HCEC 1CT (cell line): ENCODE measurements at places on chromosomes 2 and 18.

DNA sequence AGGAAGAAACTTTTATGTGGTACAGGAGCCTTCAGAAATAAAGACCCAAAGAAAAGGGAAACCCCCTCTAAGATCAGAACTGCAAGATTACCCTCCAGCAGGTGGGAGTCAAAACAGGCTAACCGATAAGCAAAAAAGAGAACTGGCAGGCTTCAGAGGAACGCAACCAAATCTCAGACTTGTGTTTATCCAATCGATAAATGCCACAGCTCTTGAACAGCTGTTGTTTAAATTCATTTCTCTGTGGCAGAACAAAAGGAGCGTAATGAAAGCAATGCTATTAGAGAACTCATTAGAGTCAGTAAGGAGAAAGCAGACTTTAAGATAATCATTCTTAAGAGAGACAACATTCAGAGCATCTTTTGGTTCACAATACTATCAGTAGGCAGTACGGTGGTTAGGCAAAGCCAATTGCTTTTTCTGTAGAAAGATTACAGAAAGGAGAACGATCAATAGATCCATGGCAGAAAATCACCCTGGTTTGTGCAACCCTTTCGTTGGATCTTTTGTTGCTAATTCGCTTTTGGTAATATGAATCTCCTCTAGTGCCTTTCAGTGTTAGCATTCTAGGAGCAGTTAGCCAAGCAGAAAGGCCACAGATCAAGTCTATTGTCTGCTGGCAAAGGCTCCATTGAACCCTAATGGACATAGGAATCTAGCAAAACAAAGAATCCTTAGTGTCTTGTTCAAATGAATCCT is 476.4 kb upstream of the CHST9 start:
- DNase-seq = no peak

DNA sequence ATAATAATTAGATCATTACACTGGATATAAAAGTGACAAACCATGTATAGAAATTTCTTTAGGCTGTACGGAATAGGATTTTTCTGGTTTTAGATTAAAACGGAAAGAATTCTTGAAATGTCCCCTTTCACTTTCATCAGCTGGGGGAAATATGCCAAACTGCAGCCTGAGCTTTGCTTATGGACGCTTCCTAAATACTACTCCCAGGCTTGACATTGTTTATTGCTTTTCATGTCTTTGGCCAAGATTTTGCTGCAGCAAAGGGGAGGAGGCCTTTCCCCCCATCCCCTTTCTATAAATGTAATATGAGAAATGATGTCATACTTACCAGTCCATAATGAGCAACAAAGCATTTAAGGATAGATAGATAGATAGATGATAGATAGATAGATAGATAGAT is 158.4 kb downstream of the MAP2 start:
- DNase-seq = no peak

GRCh38 chr2:191126386-191127085 is 24.3 kb downstream of the STAT4 start:
- DNase-seq = no peak

DNA sequence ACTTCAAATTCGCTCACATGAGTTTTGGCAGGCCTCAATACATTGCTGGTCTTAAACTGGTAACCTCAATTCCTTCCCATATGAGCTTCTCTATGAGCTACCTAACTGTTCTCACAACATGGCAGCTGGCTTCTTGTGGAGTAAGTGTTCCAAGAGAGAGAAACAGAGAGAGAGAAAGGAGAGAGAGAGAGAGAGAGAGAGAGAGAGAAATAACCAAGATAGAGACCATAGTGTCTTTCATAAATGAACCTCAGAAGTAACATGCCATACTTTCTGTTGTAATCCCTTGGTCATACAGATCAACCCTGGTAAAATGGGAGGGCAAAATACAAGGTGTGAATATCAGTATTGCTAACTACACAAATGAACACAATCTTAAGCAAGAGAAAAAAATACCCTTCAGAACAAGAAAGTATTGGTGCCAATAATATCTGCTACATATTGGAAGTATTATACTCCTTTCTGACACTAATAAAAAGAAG is 33.2 kb upstream of the UBE2E3 start:
- DNase-seq = no peak

- peak; percentile 64 for DNase-seq
These were observed 148.5 kb downstream of the MGAT5 start for GRCh38 chr2:134402410-134402809.

GRCh38 chr2:12341920-12342319 is 374.8 kb upstream of the TRIB2 start:
- DNase-seq = peak; percentile 17

- DNase-seq = peak; percentile 20
These were observed 66.1 kb upstream of the NXPH2 start for GRCh38 chr2:138846216-138846821.

- no peak for DNase-seq
These were observed 542.3 kb upstream of the VWC2L start for GRCh38 chr2:213868526-213868925.

- no peak for DNase-seq
These were observed 201.7 kb upstream of the RBBP8 start for GRCh38 chr18:22731398-22731797.

GRCh38 chr2:9807555-9808305 is 35.5 kb upstream of the TAF1B start:
- DNase-seq = no peak

DNA sequence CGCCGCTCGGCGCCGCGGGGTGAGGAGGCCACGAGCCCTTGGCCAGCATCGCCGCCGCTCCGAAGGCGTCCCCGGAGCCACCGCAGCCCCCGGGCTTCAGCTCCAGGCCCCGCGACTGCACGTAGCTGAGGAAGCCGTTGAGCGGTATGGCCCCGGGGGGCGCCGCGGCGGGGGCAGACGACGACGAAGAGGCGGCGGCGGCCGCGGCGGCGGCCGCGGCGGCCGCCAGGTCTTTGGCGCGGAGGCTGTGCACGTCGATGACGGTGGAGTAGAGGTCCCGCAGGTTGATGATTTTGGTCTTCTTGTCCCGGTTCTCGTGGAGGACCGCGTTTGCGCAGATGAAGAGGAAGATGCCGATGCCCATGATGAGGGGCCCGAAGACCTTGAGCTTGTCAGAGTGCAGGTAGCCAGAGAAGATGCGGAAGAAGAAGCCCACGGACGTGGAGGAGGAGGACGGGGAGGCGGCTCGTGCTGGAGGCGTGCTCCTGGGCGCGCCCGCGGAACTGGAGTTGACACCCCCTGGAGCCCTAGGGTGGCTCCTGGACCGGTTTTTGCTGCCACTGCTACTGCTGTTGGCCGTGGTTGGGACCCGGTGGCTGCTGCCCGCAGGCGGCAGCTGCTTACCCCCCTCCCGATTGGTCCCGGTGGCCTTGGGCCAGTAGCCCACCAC is 4.0 kb downstream of the TMEM200C start:
- DNase-seq = no peak

DNA sequence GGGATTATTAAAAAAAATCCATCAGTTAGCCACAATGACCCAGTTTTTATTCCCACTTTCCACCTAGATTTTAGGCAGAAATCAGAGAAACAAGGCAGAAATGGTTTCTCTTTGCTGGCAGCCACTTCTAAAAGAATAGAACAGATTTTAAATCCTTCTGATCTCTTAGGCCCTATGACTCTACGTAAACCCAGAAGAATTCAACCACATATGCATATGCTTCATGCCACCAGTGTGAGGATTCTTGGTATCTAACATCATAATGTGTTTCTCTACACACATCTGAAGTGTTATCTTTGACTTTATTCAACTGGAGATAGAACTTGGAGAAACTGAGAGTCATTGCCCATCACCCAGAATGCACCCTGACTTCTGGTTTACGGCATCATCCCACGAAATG is 128.7 kb upstream of the TANK start:
- peak; percentile 30 for DNase-seq

DNA sequence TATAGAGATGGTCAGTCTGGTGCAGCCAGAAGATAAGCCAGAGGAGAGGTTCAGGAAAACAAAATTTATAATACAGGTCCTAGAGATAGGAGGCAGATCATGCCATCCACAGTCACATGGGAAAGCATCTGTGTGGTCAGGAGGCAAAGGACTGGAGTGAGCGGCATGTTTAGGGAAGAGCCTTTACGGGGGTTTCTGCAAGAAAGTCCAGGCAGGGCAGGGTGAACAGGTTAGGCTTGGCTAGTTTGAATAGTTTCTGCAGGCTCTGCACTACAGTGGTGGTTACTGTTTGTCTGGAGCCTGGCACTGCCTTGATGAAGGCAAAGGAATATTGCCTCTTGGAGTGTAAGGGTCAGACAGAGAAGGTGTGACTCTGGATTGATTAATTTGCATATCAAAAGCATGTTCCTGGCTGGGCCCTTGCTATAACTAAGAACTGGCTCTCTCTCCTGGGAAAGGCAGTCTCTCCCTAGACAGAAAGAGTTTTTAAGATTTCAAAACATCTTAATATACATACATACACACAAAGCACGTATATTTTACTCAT is 1034.7 kb upstream of the CHAC2 start:
- DNase-seq = no peak

DNA sequence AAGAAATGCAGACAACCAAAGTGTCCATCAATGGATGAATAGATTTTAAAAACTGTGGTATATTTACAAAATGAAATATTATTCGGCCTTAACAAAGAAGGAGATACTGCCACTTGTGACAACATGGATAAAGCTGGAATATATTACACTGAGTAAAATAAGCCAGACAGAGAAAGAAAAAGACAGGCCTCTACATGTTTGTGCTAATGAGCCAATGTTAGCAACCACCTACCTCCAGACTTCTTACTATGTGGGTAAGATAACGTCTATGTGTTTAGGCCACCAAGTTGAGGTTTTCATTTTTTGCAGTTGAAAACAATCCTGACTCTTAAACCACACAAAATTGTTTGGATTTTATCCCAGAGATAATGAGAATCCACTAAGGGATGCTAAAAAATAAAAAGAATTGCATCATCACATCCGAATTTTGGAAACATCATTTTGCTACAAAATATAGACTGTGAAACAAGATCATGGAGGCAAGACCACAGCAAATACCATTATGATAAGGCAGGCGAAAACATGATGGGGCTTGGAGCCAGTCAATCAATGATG is 47.0 kb downstream of the EVA1A start:
- DNase-seq = no peak

- no peak for DNase-seq
These were observed 19.5 kb downstream of the EMX1 start for GRCh38 chr2:72936660-72937355.

DNA sequence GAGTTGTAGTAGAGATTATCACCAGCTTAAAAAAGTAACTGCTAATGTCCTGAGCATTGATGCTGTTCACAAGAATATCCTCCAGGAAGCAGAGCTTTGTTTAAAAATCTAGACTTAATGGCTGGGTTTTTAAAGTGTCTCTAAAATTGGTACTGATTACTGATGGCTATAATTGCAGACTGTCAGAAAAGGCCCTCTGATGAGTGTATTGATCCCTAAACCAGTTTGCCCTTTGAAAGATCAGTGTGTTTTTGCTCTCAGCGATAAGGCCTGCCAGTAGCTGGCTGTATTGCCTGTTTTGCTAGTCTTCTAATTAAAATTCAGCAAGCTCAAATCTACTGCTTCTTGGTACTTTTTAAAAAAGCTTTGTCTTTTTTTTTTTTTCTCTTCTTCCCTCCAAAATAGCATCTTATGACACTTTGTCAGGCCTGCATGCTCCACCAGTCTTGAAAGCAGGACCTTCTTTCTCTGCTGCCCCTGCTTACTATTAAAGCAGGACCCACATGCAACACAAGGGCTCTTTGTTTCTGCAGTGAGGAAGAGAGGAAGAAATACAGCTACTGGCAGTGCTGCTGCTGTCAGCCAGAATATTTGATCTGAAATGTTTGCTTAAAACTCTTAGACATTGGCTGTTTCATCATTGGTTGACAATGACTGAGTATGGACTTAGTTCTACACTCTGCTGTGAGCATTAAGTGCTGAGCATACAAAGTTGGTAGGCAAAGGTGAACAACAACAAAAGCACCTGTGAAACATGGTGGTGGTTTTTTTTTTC is 1.8 kb downstream of the SEC11C start:
- DNase-seq = no peak

DNA sequence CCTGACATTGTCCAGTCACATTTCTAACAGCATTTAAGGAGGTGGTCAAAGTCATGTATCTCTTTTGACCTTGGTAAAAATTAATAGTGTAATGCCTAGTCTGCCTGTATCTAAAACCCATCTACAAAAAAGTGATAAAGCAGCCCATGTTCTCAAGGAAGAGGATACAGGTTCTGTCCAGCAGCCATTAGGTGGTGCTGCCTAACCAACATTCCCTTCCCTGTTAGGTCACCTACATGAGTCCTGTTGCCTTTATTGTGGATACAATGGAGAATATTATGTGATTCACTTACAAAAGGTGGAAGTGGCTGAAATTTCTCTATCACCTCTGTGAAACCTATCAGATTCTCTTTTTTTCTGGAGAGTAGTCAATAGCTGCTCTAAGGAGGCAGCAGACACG is 52.5 kb downstream of the AQP4 start:
- no peak for DNase-seq

DNA sequence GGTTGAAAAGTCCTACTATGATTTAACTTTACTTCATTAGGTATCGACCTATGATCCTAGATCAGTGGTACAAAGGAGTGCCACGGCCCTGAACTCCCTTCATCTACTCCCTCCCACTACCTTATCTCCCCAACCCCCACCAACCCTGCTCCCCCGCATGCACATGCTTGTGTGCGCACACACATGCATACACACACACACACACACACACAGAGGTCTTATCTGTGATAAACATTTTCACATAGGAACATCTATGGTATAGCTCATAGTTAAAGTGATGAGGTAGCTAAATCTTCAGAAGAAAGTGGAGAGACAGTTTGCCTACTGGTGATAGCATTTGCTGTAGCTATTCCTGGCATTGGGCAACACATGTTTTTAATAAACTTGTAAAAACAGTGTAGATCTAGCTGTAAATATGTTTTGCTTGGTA is 471.3 kb downstream of the ZEB2 start:
- DNase-seq = no peak

DNA sequence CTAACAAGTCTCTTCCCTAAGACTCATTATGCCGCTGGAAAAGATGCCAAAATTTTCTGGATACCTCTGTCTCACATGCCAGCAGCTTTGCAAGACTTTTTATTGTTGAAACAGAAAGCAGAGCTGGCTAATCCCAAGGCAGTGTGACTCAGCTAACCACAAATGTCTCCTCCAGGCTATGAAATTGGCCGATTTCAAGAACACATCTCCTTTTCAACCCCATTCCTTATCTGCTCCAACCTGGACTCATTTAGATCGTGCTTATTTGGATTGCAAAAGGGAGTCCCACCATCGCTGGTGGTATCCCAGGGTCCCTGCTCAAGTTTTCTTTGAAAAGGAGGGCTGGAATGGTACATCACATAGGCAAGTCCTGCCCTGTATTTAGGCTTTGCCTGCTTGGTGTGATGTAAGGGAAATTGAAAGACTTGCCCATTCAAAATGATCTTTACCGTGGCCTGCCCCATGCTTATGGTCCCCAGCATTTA is 26.3 kb downstream of the DHRS9 start:
- peak; percentile 86 for DNase-seq

DNA sequence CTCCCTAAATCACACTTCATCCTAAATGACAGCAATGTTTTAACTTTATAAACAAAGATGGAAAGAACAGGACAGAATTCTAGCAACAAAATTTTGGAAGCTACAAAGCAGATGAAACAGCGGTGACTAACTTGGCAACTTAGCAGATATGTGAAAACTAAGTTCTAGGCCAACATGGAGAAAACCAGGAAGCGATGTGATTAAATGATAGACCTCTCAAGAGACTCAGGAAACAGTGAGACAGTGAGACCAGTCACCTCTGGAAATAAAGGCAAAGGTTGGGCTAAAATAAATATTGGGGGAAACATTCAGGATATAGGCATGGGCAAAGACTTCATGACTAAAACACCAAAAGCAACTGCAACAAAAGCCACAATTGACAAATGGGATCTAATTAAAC is 24.4 kb upstream of the ZBTB7C start:
- no peak for DNase-seq
